Natural killer cell treated with Interleukin-12 subunit alpha and Interleukin-12 subunit beta and Interleukin-15 and Interleukin-18, amount 100 ng/mL, for 72 hours (primary cell): ENCODE measurements at places on chromosomes 2 and 18. TPM values are rescaled to one million over a fixed set of nuclear protein-coding genes. Genes with fewer than 3 reads are reported as not detected.

GRCh38 chr18:76658627-76659026, 163.6 kb upstream of the ZNF516 start:
- DNase-seq, result no peak

Gene RNF138
- total RNA-seq, result 62.5 TPM

Gene CFAP210
- 0.12 TPM for total RNA-seq

GRCh38 chr2:175999283-175999819, 2.7 kb downstream of the LNPK start:
- DNase-seq, result no peak

Gene ASIC4
- not detected for total RNA-seq

DNA sequence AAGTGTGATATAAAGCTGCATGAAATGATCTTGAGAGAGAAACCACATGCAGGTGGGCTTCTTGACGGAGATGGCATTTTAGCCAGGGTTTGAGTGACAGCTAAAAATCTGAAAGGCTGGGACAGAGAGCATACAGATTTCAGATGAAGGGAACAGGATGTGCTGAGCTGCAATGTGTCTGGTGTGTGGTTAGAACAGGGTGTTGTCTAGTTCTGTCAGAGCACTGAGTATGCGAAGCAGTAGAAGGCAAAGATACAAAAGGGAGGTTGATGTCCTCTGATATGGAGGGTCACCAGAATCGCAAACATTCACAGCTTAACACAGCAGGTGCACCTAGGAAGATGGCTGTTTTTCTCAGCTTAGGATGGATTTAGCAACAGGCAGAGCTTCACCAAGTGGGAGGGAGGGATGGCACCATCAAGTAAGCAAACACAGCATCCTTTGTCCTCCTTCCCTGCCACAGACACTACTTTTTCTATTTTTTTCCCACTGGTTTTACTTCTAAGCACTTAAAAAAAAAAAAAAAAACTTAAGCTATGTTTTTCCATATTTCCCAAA, 182.5 kb downstream of the TMX3 start:
- DNase-seq, result no peak

GRCh38 chr2:135175177-135175576, 123.1 kb downstream of the RAB3GAP1 start:
- DNase-seq, result no peak

DNA sequence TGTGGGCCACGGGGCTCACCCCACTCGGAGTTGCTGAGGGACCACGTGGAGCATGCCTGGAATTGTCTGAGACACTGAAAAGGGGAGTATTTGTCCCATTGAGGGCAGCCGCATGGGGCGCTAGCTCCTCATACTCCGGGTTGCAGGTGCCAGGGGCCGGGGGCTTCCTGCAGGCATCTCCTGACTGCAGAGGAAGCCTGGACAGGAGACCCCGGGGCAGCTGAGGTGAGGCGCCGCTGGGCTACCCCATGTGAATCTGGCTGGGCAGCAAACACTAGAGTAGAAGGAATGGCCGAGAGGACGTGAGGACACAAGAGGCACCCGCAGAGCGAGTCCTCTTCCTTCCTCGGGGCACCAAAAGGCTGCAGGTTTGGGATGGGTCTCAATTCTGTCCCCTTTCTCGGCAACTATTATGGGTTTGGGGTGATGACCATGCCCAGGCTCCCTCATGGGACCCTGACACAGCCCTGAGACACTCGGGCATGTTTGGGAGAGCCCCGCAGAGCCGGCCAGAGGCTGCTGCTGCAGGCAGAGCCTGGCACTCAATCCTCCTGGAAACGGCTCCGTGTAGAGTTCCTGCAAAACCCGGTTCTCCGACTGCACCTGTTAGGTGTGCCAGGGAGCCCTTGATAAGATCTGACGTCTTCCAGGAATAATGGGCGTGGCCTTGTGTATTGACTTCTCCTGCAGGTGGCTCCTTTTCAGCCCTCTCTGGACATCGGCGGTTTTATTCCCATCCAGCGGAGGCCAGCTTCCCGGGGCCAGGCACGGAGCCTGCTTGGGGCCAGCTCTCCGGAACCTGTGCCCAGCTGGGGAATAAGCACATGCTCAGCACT, 77.0 kb downstream of the CTIF start:
- DNase-seq, result no peak

- DNase-seq, result no peak
These were observed 139.3 kb downstream of the SPP2 start for GRCh38 chr2:234189786-234190300.
